ENCODE measurements at places on chromosomes 5 and 9.

- DNase-seq, result no peak
Measured at GRCh38 chr5:78362220-78362619, 1.8 kb downstream of the SCAMP1 start.

DNA sequence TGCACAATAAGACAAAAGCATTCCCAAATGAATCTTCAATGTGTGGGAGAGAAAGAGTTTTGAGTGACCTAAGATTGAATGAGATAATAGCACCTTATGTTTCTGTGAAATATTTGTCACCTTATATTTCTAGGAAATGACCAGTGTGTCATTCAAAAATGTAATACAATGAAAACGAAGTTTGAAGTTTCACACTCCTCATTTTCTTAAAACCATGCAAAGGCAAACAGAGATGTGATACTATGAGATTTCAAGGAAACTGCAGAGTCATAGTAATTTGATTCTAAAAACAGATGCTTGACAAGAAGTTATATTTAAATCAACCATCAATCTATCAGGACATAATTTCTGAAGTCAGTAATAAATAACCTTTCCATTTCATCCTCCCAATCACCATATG, 13.6 kb upstream of the ABCA1 start:
- no peak for DNase-seq

- no peak for DNase-seq
Measured at GRCh38 chr9:104350541-104350940, 153.5 kb upstream of the OR13F1 start.

- DNase-seq, result no peak
Measured at GRCh38 chr5:102986074-102986473, 133.9 kb downstream of the GIN1 start.

GRCh38 chr9:76730801-76731200, 33.4 kb upstream of the PCA3 start:
- DNase-seq, result no peak

GRCh38 chr5:122076669-122077365, 1.2 kb downstream of the LOX start:
- DNase-seq, result peak; percentile 79

DNA sequence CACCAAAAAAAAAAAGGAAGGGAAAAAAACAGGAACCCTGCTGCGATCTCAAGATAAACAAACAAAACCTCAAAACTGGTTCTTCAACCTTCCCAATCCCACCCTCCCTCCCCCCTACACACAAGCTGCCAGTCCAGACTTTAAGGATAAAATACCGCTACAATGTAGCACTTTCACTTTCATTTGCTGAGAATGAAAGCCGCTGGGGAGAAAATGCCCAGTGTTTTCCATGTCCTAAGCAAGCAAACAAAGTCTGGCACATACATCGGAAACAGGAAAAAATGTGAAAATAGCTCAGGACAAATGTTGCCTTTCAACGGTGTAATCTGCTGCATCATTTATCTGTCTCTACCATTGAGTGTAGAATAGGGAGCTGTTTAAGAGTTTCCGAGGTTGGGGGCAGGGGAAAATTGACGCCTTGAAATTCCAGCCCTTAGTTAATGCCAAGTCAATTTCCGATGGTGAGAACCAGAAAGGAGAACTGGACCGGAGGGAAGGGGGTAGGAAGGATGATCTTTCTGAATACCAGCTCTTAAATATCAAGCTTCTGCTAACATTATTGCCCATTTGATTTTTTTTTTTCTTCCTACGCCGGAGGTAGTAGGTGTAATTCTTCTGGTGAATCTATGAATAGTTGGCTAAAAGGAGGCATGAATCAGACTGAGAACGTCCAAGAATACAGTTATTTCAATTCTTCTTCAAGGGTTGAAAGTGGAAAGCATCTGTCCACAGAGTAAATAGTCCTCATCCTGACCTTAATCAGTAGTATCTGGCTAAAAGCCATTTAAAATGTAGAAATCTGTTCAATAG, 1.2 kb upstream of the ADAMTS6 start:
- peak; percentile 3 for DNase-seq

GRCh38 chr9:69986970-69987369, 56.7 kb upstream of the MAMDC2 start:
- DNase-seq, result no peak

- peak; percentile 44 for DNase-seq
Measured at GRCh38 chr9:86355814-86356213, 1.6 kb upstream of the TUT7 start.

- DNase-seq, result peak; percentile 4
Measured at GRCh38 chr9:123356851-123357742, 1.1 kb downstream of the CRB2 start.

DNA sequence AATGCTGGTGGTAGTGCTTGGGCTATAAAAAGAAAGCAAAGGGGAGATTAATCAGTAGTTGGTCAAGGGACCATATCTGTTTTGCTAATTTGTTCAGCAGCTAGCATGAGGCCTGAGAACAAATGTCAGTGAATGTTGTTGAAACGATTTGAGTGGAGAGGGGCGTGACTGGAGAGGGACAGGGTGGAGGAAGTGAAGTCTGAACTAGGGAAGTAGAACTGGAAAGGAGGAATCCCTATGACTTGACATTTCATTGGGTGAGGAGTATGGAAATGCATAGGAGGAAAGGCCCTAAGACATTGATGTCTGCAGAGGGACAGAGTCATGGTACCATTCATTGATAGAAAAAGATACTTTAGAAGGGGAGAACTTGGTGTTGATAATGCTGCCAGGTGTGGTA, 19.7 kb downstream of the TLE4 start:
- DNase-seq, result no peak

DNA sequence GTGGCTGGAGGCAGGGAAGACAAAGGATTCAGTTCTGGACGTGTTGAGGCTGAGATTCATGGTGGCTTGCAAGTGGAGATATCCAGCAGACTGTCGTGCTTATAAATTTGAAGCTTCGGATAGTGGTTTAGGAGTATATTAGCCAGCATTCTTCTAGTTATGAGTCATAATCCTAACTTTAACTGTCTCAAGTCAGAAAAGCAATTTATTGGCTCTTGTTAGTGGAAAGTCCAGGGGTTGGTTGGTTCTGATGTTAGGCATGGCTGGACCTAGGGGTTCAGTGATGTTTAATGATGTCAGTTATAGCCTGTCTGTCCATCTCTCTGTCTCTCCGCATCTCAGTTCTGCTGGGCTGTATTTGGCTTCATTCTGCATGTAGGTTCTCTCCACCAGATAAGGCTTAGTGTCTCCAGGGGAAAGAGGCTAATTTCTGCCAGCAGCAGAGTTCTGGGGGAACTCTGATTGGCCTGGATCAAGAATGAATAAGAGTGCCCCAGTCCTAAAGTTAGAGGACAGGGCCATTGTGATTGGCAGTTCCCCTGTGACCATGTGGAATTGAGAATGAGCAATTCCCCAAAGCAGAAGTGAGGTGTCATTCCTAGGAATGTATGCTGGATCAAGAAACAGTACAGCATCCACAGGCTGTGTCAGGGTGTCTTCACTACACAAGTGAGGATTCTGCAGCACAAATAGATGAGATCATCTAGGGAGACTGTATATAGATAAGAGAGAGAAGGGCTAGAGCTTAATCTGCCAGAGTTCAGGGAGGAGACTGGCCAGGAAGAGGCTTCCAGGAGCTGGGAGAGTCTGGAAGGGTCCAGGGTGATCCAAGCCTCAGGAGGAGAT, 72.9 kb upstream of the SHB start:
- DNase-seq, result no peak

- DNase-seq, result no peak
Measured at GRCh38 chr5:164184158-164184557, 678.7 kb downstream of the MAT2B start.

- no peak for DNase-seq
Measured at GRCh38 chr9:134887686-134888602, 7.3 kb downstream of the FCN2 start.

- DNase-seq, result no peak
Measured at GRCh38 chr9:96021551-96022444, 146.3 kb downstream of the ERCC6L2 start.

- DNase-seq, result no peak
Measured at GRCh38 chr5:33582417-33582816, 141.7 kb downstream of the TARS1 start.

DNA sequence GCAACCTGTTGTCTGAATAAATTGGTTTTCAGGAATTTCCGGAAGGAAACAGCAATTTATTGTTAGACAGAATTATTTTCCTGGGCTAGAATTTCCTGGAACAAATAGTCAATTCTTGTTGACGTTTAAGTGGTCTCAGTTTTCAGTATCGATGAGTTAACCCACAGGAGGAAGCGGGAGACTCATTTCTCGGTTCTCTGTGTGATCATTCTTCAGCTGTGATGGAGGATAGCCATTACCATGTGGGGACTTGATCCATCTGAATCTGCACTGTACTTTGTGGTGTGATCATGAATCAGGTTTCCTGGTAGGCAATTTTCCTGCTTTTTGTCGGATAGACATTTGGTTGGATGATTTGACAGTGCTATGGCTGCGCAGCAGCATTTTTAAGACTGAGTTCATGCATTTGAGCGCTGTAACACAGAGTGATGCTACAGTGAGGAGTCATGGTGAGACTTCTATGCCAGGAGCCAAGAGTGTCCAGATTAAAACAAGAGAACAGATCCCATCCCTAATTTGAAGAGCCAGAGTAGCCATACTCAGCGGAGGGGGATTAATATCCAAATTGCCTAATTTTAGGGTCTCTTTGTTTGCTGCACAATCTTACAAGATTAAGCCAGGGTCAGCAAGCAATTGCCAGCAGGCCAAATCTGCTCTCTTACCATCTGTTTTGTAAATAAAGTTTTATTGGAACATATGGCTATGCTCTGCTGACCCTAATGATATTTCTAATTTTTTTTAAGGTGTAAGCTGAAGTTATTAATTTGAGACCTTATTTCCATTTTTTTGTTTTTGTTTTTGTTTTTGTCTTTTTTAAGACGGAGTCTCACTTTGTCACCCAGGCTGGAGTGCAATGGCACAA, 355.9 kb downstream of the RAB3C start:
- no peak for DNase-seq

DNA sequence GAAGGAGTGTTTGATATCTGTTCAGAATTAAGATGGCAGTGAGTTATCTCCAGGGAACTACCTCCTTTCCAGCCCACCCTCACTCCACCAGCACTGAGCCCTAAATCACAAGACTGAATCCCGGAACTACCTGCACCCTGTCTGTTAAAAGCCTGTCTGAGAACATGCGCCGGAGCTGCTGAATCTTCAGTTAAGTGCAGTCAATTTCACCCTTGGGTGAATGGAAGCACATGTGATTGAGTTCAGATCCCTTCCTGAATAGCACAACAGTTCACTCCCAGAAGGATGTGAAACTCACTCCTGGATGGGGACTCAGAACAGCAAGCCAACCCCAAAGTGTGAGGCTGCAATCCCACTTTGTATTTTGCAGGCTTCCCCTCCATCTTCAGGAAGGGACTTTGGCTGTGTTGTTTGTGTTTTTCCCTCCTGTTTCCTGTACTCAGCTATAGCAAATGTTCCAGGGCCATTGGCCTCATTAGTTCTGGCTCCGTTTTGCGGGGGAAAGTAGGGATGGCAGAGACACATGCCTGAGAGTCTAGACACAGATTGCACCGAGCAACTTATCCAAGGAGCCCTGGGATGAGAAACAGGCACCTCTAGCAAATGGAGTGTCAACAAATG, 43.4 kb downstream of the DPYSL3 start:
- DNase-seq, result no peak

DNA sequence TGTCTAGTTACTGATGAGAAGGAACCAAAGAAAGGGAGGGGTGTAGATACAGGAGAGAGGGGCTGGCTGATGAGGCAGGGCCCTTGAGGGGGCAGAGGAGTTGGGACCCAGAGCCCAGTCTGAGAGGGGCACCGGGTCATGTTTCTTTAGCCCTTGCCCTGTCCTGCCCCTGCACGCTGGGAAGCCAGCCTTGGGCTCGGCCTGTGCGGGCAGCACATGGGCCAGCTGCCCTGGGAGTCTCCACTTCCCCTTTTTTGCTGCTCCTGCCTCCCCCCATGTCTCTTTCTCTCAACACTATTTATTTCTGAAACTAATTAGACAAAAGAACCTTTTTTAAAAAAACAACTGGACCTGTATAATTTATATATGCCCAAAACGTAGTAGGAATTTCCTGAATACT, 20.5 kb downstream of the MVB12B start:
- no peak for DNase-seq

DNA sequence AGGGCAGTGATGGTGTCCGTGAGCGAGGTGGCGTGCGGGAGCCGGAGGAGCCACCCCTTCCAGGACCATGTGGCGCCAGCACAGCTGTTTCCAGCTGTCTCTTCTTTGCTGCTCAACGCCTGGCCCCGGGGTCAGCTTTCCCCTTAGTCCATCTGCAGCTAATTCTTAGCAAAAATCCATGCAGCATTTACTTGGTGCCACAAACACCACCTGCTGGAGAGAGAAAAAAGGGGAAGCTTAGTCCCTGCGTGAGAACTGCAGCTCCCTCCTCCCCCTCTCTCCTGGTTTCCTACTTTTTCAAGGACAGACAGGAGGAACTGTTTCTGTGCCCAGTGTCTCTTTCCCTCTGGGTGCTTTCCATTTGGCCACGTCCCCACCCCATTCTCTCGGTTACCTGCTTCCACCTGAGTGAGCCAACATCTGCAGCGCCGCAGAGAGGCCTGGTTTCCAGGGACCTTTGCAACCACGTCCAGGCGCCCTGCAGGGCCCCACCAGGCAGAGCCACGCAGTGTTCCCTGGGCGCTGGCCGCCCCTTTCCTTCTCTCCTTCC, 3.4 kb downstream of the SLC6A19 start:
- peak; percentile 91 for DNase-seq

DNA sequence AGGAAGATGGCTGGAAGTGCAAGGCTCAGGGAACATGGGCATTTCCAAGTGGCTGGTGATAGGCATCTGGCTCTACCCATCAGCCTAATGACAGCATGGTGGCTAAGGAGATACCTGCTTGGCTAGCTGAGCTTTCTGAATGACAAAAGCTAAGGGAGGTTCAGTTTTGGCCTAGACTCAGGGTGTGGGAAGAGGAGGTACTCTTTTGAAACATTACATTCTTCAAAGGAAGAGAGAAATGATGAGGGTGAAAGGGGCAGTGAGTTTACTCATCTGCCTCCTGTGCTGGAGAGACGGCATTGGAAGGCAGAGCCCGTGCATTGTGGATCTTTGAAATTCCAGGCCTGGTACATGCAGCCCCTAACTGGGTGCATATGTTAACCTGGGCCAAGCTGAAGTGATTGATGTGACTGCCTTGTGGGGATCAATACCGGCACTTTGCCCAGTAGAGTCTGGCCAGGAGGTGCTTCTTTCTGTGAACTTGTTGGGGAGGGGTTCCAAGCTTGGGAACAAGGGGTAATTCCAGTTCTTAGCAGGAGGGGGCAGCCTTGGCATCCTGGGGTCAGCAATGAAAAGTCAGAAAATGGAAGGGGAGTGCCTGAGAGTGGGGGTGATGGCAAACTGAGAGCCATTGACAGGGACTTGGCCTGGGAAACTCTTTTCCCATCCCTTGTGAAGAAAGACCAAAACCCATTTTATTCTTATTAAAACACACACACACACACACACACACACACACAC, 108.6 kb downstream of the ACER2 start:
- DNase-seq, result peak; percentile 25

GRCh38 chr5:111961862-111962261, 204.9 kb upstream of the NREP start:
- DNase-seq, result no peak
